ENCODE measurements at places on chromosomes 4 and X. TPM values are rescaled to one million over a fixed set of nuclear protein-coding genes. Genes with fewer than 3 reads are reported as not detected.
A peak's percentile ranks its signal among the peaks of the same experiment; 100 is the strongest.

- DNase-seq = no peak
These were observed 995.0 kb downstream of the SH3BGRL start for GRCh38 chrX:82196866-82197265.

GRCh38 chr4:55561889-55562288 is 15.2 kb upstream of the CLOCK start:
- no peak for DNase-seq

- no peak for DNase-seq
These were observed 3.7 kb downstream of the NAA10 start for GRCh38 chrX:153931151-153931550.

Gene GPC4
- 2.4 TPM for total RNA-seq

DNA sequence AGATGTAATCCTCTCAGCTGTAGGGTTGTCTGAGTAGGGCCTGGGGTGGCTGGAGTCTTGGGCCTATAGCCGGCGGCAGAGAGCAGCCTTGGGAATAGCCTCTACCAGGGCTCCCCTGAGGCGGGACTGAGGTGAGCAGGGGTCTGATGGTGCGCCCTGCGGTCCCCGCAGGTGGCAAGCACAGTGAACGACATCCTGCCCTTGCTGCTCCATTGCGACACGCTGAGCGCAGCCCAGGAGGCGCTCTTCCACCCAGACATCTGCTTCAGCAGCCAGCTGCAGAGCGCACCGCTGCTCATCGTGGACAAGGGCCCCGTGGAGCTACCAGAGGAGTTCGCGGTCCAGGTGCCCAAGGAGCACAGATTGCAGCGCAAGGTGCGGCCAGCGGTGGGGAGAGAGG is 317.0 kb downstream of the ADGRL3 start:
- no peak for DNase-seq

DNA sequence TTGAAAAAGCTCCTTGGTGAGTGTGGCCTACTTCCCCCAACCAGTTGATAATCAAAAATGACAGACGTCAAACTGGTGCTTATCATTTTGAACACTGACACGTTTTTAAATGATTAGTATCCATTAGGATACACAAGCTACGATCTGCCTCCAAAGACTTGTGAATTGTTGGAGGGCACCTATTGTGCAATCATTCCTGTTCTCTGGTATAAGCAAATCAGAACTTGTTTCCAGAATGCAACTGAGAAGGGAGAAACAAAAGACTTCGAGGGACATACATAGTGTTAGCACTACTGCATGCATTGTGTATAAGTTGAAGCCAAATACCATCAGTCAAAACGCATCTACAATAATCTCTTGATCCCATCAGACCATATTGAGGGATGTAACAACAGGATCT is 11.6 kb downstream of the NPY2R start:
- no peak for DNase-seq

Gene ZDHHC9
- 24.5 TPM for total RNA-seq

Gene PFKFB1
- total RNA-seq = not detected

Gene FAM193A
- total RNA-seq = 9.6 TPM

GRCh38 chr4:1337376-1337831 is 9.6 kb upstream of the UVSSA start:
- DNase-seq = no peak

- no peak for DNase-seq
These were observed 94.4 kb downstream of the NWD2 start for GRCh38 chr4:37338972-37339371.

- DNase-seq = no peak
These were observed 8.9 kb downstream of the MSANTD1 start for GRCh38 chr4:3257556-3258482.

- DNase-seq = no peak
These were observed 56.6 kb downstream of the SPATA18 start for GRCh38 chr4:52107745-52108144.

GRCh38 chrX:66042307-66043077 is 2.6 kb upstream of the VSIG4 start:
- no peak for DNase-seq

Gene ZXDB
- total RNA-seq = 5.6 TPM

Gene RHOXF2B
- total RNA-seq = not detected

DNA sequence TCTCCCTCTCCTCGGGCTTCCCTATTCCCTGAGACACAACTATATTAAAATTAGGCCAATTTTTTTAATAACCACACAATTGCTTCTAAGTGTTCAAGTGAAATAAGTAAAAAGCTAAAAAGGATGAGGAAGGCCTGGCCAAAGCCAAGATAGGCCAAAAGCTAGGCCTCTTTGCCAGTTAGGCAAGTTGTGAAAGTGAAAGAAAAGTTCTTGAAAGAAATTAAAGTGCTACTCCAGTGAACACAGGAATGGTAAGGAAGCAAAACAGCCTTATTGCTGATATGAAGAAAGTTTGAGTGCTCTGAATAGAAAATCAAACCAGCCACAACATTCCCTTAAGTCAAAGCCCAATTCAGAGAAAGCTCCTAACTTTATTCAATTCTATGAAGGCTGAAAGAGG is 114.2 kb upstream of the FAT4 start:
- no peak for DNase-seq

Gene ZNF141
- 1.2 TPM for total RNA-seq

DNA sequence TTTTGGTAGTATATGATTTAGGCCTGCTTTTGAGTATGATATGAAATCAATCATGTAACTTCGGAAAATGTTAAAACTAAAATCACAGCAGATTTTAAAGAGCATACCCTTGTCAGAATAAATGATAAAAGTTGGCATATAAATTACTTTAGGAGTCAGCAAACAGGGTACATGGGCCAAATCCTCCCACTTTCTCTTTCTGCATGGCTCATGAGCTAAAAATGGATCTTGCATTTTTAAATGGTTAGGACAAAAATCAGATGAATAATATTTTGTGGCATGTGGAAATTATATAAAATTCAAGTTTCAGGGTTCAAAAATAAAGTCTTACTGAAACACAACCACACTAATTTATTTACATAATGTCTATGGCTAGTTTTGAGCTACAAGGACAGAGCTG is 214.9 kb downstream of the GASK1B start:
- DNase-seq = no peak

DNA sequence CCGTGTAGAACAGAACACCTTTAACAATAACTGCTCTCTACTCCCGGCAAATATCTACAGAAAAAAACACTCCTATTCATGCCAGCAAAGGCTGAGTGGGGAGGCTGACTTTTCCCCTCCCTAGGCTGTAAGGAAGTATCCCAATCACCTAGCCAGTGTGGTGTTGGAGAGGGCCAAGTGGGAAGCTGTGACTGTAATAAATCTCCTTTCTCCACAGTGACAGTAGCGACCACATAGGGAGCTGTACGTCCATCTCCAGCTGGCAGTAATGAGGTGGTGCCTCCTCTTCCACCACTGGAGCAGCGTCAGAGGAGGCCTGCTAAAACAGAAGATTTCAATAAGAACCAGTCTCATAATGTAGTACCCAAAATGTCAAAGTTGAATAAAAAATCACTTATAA is 47.9 kb upstream of the PLAC1 start:
- no peak for DNase-seq

- peak; percentile 17 for DNase-seq
These were observed 120.1 kb downstream of the GC start for GRCh38 chr4:71663780-71664179.

Gene HS3ST1
- 0.35 TPM for total RNA-seq

DNA sequence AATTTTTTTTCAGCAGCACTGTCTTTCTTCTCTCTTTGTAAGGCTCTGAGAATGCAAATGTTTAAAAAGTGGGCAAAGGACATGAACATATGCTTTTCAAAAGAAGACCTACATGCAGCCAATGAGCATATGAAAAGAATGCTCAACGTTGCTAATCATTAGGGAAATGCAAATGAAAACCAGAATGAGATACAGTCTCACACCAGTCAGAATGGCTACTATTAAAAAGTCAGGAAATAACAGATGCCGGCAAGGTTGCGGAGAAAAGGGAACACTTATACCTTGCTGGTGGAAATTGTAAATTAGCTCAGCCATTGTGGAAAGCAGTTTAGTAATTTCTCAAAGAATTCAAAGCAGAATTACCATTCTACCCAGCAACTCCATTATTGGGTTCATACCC is 51.6 kb downstream of the BMP15 start:
- no peak for DNase-seq

DNA sequence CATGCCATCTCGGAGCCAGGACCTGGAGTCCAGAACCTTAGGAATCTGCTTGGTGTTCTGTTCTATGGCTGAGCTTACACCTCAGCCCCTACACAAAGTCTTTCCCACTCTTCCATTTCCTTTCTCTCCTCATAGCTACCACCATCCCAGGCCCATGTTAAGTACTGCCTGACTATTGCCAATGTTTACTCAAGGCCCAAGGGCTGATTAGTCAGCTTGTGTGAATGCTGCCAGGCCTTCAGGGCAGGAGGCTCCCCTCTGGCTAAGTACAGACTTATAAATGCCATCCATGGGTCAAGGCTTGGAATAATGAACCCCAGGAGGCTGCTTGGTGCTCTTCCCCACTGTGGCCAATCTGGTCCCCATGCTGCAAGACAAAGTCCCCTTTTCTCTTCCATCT is 411.6 kb upstream of the MAGEB18 start:
- peak; percentile 5 for DNase-seq

Gene SLIT2
- total RNA-seq = 9.1 TPM

Gene PIR
- total RNA-seq = 126 TPM

DNA sequence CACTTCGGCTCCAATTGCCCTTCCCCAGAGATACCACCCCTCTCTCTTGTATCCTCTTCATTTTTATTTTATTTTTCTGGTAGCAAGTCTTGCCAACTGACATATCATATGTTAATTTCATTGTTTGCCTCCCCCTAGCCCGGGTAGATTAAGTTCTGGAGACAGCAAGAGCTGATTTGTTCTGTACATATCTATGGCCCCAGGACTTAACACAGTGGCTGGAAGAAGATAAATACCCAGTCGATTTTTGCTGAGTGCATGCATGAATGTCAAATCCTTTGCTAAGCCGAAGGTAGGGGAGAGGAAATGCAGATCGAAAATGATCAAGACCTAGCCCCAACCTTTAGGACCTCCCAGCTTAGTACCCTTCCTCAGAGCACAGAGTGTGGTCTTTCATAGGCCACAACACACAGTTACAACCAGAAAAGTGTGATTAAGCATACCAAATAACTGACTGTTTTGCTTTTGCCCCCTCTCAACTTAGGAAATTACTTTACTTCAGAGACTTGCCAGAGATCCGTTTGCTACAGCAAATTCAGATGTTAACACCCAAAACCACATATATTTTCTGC is 58.7 kb upstream of the KLF3 start:
- no peak for DNase-seq

Gene CD38
- 0.02 TPM for total RNA-seq

DNA sequence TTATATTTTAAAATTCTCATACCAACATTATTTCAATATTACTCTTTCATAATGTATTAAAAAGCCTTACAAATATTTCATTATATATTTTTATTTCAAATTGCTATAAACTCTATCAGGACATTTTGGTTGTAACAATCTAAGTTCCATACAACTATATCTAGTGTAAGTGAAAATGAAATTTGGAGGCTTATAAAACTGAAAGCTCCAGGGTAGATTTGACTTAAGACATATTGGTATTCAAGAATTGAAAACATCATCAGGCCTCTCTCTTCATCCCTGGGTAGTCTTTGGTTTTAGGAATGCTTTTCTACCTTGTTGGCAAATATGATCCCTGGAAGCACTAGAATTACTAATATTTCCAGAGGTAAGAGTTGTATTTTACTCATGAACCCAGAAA is 342.6 kb downstream of the DTHD1 start:
- DNase-seq = no peak

GRCh38 chrX:152958047-152958446 is 35.9 kb downstream of the PNMA5 start:
- no peak for DNase-seq

Gene TRIM60
- total RNA-seq = not detected

DNA sequence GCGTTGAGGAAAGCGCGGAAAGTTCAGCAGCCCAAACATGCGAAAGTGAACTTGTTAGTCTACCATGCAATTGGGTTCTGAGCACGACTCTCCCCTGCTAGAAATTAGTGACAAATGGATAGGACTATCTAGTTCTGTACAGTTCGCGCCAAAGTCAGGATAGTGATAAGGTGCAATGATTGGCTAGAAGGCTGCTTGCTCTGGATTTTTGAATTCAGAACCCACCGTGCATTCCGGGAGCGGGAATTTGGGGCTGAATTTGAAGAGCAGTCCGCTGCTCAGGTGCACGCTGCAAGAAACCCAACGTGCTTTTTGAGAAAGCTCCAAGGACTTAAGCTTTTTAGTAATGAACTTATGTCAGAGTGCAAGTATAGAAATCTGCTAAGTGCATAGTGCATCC is 732 bp upstream of the ESX1 start:
- DNase-seq = no peak

Gene TMSB15A
- 105 TPM for total RNA-seq

DNA sequence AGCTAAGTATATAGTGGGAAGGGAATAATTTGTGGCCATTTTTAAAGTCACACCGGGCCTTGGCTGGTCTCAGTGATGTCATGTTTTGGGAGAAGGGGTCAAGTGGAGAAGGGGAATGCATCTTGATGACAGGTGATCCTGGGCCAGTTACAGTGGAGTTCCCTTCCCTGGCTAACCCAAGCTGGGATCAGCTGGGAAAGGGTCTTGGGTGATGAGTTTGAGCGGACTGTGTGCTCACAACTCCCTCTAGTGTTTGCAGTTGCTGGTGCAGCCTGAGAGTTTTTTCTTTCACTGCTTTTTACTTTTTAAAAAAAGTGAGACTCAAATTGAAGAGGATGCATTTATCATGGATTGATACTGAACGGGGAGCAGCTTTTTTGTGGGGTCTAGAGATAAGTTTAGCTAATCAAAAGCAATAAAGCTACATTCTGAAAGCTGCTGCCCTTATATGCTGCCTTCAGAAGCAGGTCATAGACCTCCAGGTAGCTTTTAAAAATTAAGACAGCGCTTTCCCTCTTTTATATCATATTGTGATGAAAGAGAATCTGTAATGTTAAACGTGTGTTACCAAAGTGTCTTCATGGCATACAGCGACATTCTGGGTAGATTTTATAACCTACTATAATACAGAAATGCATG is 164.7 kb downstream of the DCLK2 start:
- DNase-seq = peak; percentile 55

GRCh38 chrX:9312922-9313867 is 151.7 kb upstream of the TBL1X start:
- DNase-seq = peak; percentile 39

Gene CSAG3
- total RNA-seq = 3.3 TPM

DNA sequence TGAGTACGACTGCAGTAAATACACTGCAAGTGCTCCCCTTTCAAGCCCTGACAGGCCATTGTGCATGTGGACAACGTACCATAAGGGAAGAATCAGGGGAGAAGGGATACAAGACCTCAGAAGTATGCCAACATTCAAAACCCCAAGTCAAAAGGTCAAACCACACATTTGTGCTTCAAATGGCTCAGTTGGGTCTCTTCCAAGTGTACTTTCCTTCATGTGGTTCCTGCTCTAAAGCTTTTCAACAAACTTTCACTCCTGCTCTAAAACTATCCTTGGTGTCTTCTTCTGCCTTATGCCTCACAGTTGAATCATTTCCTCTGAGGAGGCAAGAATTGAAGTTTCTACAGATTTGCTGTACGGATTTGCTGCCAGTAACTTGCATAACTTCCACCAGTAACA is 305.7 kb upstream of the SLIT2 start:
- DNase-seq = peak; percentile 79
